ENCODE measurements at places on chromosomes 7 and 10.

DNA sequence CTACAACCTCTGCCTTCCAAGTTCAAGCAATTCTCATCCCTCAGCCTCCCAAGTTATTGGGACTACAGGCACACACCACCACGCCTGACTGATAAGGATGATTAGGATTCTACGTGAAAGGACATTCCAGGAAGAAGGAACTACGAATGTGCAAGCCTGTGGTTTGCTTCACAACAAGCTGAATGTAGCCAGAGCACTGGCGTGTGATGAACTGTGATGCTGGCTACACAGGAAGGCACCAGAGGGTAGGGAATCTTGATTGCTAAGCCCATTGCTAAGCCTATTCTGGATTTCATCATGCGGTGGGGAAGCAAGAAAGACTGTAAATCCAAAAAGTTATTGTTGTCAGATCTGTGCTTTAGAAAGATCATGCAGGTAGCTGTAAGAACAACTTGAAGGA is 72.3 kb upstream of the SRRM3 start:
- DNase-seq, result no peak

GRCh38 chr10:113735913-113736312 is 15.6 kb upstream of the PLEKHS1 start:
- DNase-seq, result no peak

- no peak for DNase-seq
Measured at GRCh38 chr7:20459419-20459818, 128.7 kb downstream of the ITGB8 start.

GRCh38 chr7:108109221-108109908 is 20.8 kb downstream of the LAMB4 start:
- DNase-seq, result no peak
